ENCODE measurements at places on chromosomes 2 and 18.

DNA sequence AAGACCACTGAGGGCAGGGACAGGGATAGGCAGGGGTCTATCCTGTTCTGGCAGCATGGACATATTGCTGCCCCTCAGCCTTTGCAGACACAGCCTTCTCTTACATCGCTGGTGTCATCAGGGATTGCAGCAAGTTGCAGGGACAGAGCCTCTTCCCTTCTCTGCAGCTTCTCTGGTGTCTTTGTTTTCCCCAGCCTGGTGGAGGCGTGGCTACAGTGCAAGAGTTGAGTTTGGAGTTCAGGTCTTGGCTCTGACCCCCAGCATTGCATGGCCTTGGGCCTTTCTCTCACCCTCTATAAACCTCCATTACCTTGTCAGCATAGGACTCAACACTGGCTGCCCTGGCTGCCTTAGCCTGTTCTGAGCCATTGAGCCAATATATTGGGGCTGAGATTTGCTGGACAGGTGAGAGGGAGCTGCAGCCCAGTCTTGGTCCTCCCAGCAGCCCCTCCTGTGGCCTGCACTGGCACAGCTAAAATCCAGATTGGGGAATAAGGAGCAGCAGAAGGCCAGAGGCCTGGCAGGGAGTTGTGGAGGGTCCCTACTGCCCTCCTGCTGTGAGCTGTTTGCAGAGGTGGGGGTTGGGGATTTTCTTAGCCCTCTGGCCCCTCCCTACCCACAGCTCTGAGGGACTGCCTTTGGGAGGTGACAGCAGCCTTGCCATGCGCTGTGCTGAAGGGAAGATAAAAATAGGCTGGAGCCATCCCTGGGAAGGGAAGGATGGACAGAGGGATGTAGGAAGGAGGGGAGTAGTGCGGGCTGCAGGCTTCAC lies 22.8 kb downstream of the EHD3 start:
- H3K4me3 ChIP-seq = no peak overlapping the region
- H3K36me3 ChIP-seq = peaks cover 2% of the 10 kb centered on the region

DNA sequence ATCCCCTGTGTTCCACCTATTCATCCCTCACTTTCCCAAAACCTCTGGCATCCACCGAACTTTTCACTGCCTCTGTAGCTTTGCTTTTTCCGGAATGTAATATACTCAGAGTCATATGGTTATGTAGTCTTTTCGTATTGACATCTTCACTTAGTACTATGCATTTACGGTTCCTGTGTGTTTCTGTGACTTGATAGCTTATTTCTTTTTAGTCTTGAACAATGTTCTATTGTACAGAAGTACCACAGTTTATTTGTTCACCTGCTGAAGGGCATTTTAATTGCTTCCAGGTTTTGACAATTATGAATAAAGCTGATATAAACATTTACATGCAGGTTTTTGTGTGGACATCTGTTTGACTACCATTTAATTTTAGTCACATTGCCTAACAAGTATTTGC lies 154.7 kb upstream of the DOK6 start:
- no peaks in the 10 kb centered on the region for H3K4me1 ChIP-seq
- H3K4me3 ChIP-seq = no peak overlapping the region
- no peaks in the 10 kb centered on the region for H3K27me3 ChIP-seq
- DNase-seq = no peak

DNA sequence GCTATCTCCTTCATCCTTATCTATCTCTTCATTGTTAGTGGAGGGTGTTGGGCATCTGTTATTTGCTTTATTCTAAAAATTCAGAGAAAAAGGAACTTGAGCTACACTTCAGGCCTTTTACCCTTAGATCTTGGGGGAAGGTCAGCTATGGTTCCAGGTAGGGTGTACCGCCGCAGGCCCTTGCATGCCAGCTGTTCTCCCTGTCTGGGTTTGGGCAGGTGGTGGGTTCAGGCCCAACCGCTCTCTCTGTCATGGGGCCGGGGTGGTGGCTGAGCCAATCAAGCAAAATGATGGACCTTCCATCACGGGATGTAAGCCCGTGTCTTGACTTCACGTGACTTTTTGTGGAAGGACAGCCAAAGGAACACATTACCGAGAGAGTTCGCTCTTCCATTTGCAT lies 231.1 kb downstream of the LDLRAD4 start:
- no peak overlapping the region for H3K4me3 ChIP-seq
- no peak overlapping the region for H3K27ac ChIP-seq
- no peaks in the 10 kb centered on the region for H3K36me3 ChIP-seq
- no peak for DNase-seq
- H3K27me3 ChIP-seq = no peaks in the 10 kb centered on the region

- H3K4me3 ChIP-seq = no peak overlapping the region
- H3K27ac ChIP-seq = no peak overlapping the region
- H3K36me3 ChIP-seq = peaks cover 2% of the 10 kb centered on the region
- H3K27me3 ChIP-seq = no peaks in the 10 kb centered on the region
- no peaks in the 10 kb centered on the region for H3K4me1 ChIP-seq
Observed at GRCh38 chr2:73944714-73945113, 18.0 kb downstream of the DGUOK start.

- H3K36me3 ChIP-seq = no peaks in the 10 kb centered on the region
- H3K27ac ChIP-seq = no peak overlapping the region
- H3K4me3 ChIP-seq = no peak overlapping the region
- no peaks in the 10 kb centered on the region for H3K4me1 ChIP-seq
- no peaks in the 10 kb centered on the region for H3K27me3 ChIP-seq
Observed at GRCh38 chr2:211901226-211901846, 637.3 kb downstream of the ERBB4 start.

- H3K27me3 ChIP-seq = no peaks in the 10 kb centered on the region
- H3K27ac ChIP-seq = no peak overlapping the region
- no peak overlapping the region for H3K4me3 ChIP-seq
- DNase-seq = no peak
- no peaks in the 10 kb centered on the region for H3K4me1 ChIP-seq
Observed at GRCh38 chr2:22958308-22958707, 426.7 kb upstream of the KLHL29 start.

DNA sequence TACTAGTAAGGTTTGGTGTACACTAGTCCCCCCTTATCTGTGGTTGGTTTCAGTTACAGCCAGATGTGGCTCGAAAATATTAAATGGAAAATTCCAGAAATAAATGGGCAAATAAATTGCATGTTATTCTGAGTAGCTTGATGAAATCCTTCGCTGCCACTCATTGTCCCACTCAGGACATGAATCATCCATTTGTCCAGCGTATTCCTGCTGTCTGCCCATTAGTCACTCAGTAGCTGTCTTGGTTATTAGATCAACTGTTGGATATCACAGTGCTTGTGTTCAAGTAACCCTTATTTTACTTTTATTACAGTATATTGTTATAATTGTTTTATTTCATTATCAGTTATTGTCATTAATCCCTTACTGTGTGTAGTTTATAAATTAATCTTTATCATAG lies 21.7 kb downstream of the ZDBF2 start:
- no peak for DNase-seq
- H3K4me1 ChIP-seq = no peaks in the 10 kb centered on the region
- no peak overlapping the region for H3K27ac ChIP-seq
- H3K27me3 ChIP-seq = no peaks in the 10 kb centered on the region

DNA sequence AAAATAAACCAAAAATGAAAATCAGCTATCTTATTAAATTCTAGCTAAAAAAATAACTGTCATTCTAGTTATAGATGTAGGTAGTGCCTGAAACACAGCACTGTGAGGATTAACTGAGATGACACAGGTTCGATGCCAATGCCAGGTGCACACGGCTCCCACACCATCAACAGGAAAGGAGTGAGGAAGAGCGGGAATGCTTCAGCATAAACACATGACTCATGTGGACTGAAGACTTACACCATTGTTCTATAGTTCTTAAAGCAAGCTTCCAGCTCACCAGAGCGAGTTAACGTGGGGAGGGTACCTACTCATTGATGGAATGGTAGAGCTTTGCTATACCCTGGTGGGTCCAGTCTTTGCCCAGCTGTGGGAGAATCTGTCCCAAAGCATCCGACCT lies 76.7 kb downstream of the EMILIN2 start:
- no peak overlapping the region for H3K4me3 ChIP-seq
- H3K36me3 ChIP-seq = peaks cover 6% of the 10 kb centered on the region
- H3K27ac ChIP-seq = no peak overlapping the region
- no peaks in the 10 kb centered on the region for H3K4me1 ChIP-seq
- H3K27me3 ChIP-seq = no peaks in the 10 kb centered on the region

Data from mesendoderm (in vitro differentiated cells).